ENCODE measurements at places on chromosomes 2 and 18.

DNA sequence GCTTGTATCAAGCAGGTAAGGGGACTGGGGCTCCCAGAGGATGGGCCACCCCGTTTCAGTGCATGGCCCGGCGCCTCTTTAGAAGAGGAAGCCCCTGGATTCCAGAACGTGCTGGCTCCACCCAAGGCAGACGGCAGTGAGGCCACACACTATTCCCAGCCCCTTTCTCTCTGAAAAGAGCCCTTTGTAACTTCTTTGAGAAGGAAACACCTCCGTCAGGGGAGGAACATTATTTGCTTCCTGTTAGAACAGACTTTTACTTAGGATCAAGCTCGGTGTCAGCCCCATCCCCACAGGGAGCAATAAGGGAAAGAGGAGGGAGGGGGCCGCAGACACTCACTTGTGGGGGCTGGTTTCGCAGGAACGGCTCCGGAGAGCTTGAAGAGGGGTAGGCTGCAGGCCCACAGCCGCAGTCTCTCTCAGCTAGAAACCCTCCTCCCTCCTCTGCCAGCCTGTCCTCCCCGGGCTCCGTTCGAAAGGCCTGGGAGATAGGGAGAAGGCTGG, 49.6 kb upstream of the RMDN2 start:
- DNase-seq: no peak

GRCh38 chr2:215034154-215034553, 104.3 kb downstream of the ABCA12 start:
- no peak for DNase-seq

- DNase-seq: no peak
Measured at GRCh38 chr2:226837787-226838603, 2.1 kb downstream of the RHBDD1 start.

DNA sequence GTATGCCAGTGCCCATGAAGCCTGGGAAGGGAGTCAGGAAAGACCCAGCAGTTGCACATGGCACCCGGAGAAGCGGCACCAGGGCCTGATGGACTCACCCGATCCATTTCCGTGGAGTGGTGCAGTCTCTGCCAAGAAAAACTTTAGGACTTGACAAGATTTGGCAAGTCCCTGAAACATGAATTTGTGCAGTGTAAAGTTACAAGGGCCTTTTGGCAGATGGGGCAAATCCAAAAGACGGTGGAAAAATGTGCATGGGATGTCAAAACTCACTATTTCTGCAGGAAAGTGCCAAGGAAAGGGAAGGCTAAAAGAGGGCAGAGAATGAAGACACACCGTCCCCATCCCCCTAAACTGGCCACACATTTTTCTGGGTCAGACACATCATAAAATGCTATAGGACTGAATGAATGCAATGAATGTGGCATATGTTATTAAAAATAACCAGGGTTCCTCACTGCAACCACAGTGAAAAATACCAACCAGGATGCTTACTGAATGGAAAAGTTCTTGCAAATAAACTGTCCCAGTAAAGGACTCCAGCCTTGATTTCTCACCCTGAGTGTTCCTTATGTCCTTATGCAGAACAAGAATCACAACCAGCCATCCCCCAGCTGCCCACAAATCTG, 173.5 kb upstream of the SIX2 start:
- no peak for DNase-seq

DNA sequence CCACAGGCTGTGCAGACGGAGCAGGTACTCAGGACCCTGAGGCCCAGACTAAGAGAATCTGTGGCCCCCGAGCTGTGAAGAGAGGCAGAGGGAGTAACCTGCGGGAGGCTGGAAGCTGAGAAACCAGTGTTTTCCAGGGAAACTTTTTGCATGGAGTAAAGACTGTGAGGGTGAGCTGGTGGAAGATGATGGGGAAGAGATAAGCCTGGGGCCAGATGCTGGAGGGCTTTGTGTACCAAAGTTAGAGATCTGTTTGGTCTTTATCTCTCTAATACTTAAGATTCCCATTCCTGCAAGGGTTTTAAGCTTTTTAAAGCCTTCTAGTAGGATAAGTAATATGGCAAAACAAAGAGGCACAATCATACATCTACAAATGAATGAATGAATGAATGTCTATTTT, 43.7 kb upstream of the MEX3C start:
- DNase-seq: no peak

DNA sequence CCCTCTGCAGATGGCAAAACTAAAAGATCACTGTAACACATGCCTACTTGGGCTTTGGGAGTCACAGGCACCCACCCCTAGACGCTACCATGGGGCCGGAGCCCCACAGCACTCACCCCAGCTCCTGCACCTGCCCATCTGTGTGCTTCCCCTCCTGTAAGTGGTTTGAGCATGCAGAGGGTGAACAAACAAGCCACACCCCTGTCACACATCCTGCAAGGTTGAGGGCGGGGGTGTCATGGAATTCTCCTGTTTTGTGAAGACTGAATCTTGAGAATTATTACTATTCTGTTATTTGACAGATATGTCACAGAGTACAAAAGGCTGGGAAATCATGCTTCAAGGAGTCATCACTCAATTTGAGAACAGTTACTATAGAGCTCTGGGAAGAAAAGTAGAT, 60.9 kb downstream of the RFTN2 start:
- DNase-seq: no peak

DNA sequence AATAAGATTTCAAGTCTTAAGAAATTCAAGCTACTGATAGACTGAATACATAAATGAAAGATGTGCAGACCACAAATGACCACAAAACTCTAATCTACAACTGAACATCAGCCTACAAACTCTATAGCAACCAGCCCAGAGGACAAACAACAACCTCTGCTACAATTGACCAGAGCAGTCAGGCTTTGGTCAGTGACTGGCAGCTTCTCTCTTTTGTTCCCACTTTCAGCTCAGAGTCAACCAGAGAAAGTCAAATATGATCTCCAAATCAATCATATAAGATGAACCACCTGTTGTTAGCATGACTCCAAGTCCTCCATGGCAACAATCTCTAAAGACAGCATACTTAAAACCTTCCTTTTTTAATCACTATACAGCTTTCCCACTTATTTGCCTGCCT, 996.2 kb downstream of the SUCLG1 start:
- no peak for DNase-seq

GRCh38 chr2:115364093-115364492, 921.7 kb downstream of the DPP10 start:
- no peak for DNase-seq

- DNase-seq: no peak
Measured at GRCh38 chr2:73268830-73269685, 15.2 kb downstream of the FBXO41 start.

GRCh38 chr2:120406566-120406965, 60.6 kb downstream of the INHBB start:
- DNase-seq: no peak

- DNase-seq: no peak
Measured at GRCh38 chr2:96130483-96130882, 7.8 kb downstream of the ASTL start.

DNA sequence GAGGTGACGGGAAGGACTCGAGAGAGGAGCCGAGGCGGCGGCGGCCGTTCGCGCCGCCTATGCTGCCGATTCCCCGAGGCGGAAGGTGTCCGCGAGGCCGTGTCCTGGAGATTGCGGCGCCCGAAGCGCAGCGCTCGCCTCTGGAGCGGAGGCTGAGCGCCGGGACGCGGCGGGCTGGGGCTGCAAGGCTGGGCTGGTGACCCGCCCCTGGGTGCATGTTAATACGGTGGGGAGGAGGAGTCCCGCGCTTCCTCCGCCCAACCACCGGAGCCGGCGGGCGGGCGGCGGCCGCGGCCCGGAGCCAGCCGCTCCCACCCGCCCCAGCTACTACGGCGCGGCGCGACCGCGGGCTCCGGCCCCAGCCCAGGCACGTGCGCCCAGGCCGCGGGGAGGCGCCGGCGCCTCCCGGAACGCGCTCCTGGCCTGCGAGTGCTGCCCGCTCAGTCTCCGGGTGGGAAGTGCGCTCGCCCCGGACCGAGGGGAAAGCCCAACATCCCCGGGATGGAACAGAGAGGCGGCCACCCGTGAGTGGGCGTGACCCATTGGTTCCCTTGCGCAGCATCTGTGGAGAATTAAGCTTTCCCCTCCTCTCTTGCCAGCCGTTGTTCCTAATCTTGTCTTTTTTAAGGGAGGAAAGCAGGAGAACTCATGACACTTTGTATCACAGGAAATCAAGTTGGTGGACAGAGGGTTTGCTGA, at the start of gene DLGAP1:
TSS of gene DLGAP1 (minus strand) at position 195 of the 699 bp plus-strand sequence.
- no peak for DNase-seq

GRCh38 chr2:157761520-157761919, 114.6 kb downstream of the ACVR1 start:
- no peak for DNase-seq

GRCh38 chr2:83640506-83640905, 818.6 kb downstream of the SUCLG1 start:
- DNase-seq: no peak

GRCh38 chr2:38835990-38836389, 39.7 kb downstream of the DHX57 start:
- DNase-seq: no peak

- no peak for DNase-seq
Measured at GRCh38 chr18:70659036-70659925, 370.4 kb downstream of the SOCS6 start.

DNA sequence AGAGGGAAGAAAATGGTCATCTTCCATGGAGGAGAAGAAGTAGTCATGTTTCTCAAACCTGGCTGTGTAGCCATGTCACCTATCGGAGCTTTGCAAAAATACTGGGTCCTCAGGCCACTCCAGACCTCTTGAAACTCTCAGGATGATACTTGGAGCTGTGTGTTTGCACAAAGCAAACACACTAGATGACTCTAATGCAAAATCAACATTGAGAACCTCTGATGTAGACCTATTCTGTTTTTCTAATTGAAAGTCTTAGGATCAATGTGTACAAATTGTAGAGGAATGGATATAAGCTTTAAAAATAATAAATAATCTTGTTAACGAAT, 444.3 kb downstream of the RND3 start:
- no peak for DNase-seq

- no peak for DNase-seq
Measured at GRCh38 chr2:133986081-133986837, 267.6 kb upstream of the MGAT5 start.

GRCh38 chr2:42098571-42099437, 51.0 kb downstream of the PKDCC start:
- DNase-seq: peak; percentile 29

DNA sequence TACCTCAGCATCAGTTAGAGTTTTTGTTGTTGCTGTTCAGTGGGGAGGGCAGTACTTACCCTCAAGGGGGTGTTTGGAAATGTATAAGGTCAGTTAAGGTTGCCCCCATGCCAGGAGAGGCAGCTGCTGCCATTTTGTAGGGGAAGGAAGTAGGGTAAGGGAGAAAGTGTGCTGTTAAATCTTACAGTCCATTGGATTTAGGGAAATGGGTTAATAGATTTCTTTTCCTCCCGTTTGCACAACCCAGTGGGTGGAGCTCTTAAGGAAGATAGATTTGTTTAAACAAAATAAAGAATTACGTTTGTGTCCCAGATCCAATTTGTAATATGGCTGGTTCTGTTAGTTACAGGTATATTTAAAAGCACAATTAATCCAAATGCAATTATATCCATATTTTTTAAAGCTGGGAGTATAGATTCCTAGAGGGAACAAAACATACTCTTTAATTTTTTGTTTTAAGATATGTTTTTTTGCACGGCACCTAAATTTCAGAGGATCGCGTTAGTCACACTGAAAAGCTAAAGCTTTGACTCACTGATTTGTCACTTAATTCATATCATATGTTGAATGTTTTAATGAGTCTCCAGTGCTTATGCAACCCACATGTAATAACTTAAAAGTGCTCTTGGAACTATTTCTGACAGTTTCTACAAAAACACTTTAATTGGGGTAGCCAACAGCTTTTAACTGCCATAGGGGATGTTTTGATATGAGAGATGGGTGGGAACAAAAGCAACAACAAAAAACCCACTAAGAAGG, 9.0 kb upstream of the CWC22 start:
- no peak for DNase-seq
